ENCODE measurements at places on chromosomes 6 and 20.

GRCh38 chr6:136566007-136566487 lies 15.8 kb upstream of the MAP7 start:
- no peak for DNase-seq

- DNase-seq = no peak
These were observed 277.1 kb downstream of the PAX1 start for GRCh38 chr20:21982559-21982958.

- no peak for DNase-seq
These were observed 87.0 kb downstream of the ZMYND8 start for GRCh38 chr20:47269309-47270165.

DNA sequence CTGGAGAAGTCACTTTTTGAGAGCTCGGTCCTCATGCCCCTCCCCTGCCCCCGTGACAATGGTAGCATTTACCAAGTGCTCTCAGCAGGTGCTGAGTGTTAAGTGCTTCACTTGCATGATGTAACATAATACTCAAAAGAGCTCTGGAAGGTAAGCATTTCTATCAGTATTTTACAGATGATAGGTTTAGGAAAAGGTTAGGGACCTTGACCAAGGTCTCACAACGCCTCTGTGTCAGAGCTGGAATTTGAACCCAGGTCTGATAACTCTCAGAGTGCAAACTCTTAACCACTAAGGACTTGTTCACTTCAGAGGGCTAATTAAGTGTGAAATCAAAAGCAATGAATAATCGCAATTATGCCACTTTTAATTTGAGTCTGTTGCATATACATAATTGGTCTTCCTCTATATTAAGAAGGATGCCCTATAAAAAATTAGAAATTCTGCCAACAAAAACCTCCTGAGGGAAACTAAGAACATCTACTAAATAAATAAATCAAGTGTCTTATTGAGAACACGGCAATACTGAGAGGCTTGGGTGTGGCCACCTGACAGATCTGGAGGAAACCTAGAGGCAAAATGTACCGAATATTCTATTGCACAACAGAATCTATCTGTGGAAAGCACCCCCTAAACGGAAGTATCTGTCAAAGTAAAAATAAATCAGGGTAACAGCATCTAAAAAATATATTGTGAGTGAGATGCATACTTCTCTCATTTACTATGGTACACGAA lies 109.8 kb downstream of the BACH2 start:
- DNase-seq = no peak

- no peak for DNase-seq
These were observed 20.4 kb downstream of the VNN1 start for GRCh38 chr6:132693478-132693877.

DNA sequence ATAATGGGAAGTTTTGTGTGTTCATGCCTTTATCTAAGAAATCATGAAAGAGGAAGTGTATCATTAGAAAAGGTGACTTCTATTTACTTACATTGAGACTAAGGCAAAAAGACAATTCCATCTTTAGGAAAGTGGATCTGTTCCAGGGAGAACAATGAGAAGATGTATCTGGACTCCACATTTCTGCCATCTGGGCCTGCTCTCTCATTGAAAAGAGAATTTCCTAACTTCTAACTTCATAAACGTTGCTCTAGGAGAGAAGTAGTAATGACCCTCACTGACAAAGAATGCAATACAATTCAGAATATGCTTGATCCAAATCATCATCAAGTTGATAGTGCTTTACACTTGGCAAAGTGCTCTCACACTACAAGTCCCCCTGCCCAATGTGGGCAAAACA lies 294.2 kb downstream of the OGFRL1 start:
- no peak for DNase-seq

DNA sequence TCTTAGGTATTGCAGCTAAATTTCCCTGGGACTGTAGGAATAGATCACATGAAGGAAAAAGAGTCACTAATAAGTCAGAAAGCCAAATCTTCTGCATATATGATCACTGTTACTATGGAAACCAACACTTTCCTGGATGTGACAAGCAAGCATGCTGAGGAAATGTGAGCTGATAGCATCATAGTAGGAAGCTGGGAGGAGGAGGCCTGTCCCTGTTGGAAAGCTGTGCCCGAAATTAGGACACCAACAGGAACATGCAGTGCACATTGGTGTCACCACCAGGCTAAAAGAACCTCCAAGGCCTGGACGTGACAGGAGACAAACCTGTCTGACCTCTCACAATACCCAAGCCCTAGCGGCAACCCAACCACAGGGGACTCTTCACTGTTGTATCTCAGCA lies 181.9 kb upstream of the PCSK2 start:
- no peak for DNase-seq

DNA sequence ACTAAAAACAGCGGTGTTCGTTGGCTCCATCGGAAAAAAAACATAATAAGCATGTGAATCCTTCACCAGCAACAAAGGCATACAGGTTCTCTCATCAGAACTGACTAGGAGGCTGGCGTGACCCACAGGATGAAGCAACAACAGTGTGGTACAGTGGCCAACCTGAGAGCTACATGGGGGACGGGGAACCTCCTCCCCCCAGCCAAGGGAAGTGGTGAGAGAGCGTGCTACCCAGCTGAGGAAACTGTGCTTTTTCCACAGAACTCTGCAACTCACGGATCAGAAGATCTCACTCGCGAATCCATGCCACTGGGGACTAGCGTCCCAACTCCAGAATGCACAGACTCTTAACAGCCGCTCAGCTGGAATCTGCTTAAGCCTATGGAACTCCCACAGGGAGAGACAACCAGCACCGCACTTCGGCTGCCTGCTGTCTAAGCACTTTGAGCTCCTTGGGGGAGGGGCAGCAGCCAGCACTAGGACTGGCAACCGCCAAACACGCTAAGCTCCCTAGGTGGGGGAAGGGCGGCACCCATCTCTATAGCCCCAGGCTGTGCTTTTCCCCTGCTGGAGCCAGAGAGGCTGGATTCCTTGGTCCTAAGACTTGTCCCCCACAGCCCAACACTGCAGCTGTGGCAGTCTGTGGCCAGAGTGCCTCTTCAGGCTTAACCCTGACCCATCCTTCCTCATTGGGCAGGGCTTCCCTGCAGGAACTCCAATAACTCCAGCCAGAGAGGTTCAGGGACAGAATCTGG lies 538.3 kb upstream of the BTBD3 start:
- no peak for DNase-seq

DNA sequence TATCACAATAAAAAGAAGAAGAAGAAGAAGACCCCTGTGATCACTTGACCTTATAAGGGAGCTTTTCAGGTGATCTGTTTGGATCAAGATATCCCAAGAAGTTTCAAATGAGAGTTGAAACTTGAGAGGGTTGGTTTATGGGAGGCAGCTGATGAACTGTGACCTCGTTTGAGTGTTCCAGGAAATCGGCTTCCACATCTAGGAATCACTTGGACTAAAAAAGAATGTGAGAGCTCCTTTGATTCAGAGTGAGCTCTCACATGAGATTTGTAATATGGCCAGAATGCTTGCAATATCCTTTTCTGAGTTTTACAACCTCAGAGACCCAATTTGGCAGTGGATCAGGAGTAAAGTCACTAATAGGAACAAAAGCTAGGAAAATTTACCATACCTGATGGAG lies 228.1 kb downstream of the ATXN1 start:
- no peak for DNase-seq

- DNase-seq = no peak
These were observed at the start of gene RNF182 for GRCh38 chr6:13924949-13925881. Gene RNF182, plus strand, starts transcription at chr6:13924952. Its CDS starts 52,168 bp downstream, at chr6:13977120.

DNA sequence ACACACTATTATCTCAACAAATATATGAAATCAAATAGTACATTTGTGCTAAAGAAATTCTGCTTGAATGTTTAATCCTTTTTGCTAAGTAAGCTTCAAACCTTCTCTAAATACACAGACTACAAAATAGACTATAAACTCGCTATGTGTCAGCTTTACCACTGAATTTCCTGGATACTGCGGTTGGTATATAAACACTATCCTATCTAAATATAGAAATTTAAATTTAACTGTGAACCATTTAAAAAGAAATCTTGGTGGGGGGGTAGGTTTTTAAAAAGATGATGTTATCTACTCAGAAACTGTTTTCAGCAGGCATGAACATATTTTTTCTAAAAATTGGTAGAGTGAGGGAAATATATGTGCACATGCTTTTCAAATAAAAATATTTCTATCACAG lies 306.5 kb upstream of the RUNX2 start:
- no peak for DNase-seq

DNA sequence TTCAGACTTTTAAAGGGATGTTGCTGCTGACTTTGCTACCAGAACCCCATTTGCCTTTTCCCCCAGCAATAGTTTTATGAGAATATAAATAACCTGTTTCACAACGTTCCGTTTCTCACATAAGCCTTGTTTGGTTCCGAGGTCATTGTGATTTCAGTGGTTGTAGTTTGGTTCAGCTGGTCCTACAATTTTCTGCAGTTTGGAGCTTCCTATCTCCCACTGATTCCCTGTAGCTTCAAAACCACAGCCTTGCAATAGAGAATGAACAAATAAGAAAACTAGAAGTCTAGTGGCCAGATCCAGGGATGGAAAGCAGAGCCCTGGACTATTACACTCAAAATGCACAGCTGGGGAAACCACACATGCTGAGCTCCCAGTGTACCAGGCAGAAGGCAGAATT lies 24.1 kb upstream of the SH3BGRL2 start:
- DNase-seq = no peak

Measured in globus pallidus (tissue), 1 donor.